Activated T-helper 1 cell treated with Interleukin-2 at 50 U/mL for 16 hours (primary cell): ENCODE measurements at places on chromosomes 6 and 20.

GRCh38 chr20:25685276-25686080 is 11.2 kb downstream of the ZNF337 start:
- DNase-seq: no peak

- DNase-seq: no peak
These were observed 976.9 kb downstream of the KIF16B start for GRCh38 chr20:15596220-15596890.

DNA sequence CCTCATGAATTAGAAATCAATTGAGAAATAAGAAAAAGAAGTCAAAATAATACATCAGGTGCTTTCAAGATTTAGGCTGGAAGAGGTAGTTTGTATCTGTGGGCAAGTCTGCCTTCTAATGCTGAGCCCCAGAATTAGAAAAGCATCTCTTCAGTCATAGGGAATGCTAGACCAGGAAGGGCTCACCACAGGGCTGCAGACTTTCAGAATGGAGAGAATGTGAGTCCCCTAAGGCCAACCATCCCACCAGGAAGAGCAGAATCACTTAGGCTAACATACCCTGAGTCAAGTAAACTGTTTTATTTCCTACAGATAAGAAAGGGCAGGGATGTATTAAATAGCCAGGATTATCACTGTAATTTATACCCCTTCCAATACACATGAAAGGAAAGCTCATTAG is 510.2 kb downstream of the RNF144B start:
- no peak for DNase-seq

GRCh38 chr6:124298730-124299129 is 495.1 kb downstream of the NKAIN2 start:
- DNase-seq: no peak

- DNase-seq: no peak
These were observed 40.0 kb upstream of the APCDD1L start for GRCh38 chr20:58555078-58555765.

DNA sequence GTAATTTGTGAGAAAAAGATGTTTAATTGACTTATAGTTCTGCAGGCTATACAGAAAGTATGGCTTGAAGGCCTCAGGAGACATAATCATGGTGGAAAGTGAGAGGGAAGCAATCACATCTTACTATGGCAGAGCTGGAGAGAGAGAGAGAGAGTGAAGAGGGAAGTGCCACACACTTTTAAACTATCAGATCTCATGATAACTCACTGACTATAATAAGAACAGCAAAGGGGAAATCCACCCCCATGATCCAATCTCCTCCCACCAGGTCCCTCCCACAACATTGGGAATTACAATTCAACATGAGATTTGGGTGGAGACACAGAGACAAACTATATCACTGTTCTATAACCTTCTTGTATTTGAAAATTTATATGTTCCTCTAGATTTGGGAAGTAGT is 117.2 kb upstream of the BMP5 start:
- DNase-seq: no peak

- DNase-seq: no peak
These were observed 13.9 kb downstream of the CRISP3 start for GRCh38 chr6:49730251-49730650.
